ENCODE measurements at places on chromosomes 1 and 21.
A peak's percentile ranks its signal among the peaks of the same experiment; 100 is the strongest.

- DNase-seq = no peak
Measured at GRCh38 chr1:38576241-38576640, 283.3 kb downstream of the RRAGC start.

DNA sequence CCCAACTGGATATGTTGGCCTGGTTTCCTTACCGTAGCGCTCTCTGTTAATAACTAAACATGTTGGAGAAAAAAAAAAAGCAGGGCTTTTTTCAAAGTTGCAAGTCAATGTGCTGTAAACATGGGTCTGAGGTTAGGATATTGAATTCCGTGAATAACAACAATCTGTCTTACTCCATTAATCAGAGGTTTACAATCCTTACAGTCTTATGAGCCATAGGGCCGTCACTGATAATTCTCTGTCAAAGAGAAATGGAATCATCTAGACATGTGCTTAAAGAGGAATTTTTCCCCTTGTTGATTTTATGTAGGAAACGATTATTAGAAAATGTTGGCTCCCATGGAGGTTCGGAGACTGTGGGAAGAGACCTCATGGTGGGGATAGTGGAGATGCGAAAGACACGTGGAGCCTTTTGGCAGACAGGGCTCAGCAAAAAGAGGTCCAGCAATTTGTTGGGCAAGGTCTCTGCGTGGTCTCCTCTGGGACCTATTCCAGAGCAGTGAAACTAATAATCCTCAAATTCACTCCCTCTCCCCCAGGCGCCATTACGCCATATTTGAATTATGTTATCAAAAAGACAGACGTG is 83.5 kb upstream of the CLDN14 start:
- no peak for DNase-seq

- DNase-seq = peak; percentile 16
Measured at GRCh38 chr1:33455539-33456501, 16.6 kb upstream of the ZSCAN20 start.

GRCh38 chr1:93715529-93716126 is 34.0 kb upstream of the BCAR3 start:
- DNase-seq = no peak

DNA sequence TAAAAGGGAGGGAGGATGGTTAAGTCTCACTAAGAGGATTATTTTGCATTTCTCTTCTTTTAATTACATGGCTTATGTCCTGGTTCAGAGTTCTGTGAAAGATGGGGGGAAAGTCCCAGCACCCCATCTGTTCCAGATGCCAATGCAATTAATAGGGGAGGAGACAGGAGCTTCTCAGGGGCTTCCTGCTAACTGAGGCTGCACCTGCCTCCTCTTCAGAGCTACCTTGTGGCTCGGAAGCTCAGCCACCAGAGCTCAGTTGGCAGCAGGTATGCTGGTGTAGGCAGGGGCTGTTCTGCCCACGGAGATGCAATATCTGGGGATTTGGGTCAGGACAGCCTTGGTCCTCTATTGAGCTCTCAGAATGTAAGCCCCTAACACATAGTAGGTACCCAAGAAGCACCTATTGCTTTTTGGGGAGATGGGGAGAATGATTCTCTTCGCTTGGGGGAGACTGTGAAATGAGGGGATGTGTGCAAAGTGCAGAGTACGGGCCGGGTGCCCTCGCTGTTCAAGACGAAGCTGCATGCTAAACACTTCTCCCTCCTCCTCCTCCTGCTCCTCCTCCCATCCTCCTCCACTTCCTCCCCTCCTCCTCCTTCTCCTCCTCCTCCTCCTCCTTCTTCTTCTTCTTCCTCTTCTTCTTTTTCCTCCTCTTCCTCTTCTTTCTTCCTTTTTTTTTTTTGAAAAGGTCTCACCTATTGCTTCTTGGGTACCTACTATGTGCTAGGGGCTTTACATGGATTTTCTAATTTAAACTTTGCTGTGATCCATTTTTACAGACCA is 279.0 kb downstream of the PTPRU start:
- no peak for DNase-seq

DNA sequence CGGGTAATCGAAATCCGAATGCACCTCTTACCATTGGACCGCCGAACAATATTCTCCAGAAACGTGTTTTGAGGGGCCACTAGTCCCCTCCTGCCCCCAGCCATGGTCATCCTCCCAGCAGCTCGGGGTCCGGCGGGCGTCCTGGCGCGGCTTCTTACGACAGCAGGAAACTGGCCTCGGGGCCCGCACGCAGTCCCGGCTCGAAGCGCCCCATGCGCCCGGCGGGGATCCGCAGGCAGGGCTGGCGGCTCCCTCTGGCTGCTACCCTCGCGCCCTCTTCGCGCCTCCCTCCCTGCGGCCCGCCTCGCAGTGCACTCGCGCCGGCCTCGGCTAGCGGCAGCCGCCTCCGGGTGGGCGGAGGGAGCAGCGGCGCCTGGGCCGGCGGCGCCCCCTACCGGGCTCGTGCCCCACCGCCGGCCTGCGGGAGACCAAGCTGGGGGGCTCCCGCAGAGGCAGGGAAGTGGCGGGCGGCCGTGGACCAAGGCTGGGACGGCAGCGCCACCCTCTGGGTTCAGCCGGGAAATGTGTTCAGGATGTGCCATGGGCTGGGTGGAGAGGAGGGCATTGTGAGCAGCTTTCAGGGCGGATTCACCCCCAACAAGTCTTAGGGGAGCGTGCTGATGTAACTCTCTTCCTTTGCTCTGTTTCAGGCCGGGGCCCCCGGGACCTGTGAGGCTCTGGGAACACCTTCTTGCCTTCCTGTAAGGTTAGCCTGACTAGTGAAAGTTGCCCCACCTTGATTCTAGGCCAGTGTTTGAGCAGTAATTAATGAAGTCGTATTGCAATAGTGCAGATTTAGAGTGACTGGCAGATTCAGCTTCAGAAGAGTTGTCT is at the start of gene KCNH1:
Gene KCNH1 (minus strand): TSS at position 313 of the 834 bp plus-strand sequence. CDS start 203 bp downstream, at position 110.
- no peak for DNase-seq

- DNase-seq = no peak
Measured at GRCh38 chr1:50426702-50427085, 3.5 kb upstream of the DMRTA2 start.

DNA sequence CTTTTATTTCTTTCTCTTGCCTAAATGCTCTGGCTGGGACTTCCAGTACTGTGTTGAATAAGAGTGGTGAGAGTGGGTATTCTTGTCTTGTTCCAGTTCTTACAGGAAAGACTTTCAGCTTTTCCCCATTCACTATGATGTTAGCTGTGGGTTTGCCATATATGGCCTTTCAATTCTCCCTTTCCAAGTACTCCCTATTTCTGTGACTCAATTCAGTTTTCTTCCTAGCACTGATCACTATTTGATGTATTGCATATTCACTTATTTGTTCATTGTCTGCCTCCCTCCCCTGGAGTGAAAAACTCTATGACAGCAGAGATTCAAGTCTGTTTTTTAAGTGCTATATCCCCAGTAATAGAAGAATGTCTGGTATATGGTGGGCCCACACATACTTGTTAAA is 618.2 kb upstream of the CAMK1G start:
- DNase-seq = no peak

- DNase-seq = no peak
Measured at GRCh38 chr1:204258213-204259115, 44.7 kb upstream of the GOLT1A start.

GRCh38 chr21:35529171-35529863 is 480.2 kb upstream of the RUNX1 start:
- no peak for DNase-seq

DNA sequence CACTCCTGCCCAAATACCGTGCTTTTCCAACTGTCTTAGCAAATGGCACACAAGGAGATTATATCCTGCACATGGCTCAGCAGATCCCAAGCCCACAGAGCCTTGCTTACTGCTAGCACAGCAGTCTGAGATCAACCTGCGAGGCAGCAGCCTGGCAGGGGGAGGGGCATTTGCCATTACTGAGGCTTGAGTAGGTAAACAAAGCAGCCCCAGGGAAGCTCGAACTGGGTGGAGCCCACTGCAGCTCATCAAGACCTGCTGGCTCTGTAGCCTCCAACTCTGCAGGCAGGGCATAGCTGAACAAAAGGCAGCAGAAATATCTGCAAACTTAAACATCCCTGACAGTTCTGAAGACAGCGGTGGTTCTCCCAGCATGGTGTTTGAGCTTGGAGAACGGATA is 70.1 kb upstream of the PTBP2 start:
- DNase-seq = no peak

DNA sequence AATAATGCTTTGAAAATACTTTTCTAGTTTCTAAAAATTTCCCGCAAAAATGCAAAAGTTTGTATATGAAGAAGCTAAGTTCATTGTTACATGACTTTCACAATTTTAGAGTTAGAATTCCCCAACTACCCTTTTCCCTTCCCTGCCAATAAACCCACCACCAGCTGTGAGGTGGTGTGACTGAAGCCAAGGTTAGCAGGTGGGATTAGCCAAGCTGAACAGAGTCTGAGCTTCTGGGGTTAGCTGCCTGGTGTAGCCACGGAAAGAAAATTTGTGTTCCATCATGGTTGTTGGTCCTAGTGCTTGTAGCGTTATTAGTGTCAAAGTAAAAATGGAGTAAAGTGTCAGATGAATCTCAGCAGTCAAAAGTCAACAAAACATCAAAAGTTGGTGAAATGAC is 110.9 kb downstream of the ASTN1 start:
- no peak for DNase-seq

- DNase-seq = no peak
Measured at GRCh38 chr1:59329412-59330053, 32.6 kb downstream of the FGGY start.

GRCh38 chr1:35588197-35588910 is 15.2 kb downstream of the TFAP2E start:
- DNase-seq = no peak

DNA sequence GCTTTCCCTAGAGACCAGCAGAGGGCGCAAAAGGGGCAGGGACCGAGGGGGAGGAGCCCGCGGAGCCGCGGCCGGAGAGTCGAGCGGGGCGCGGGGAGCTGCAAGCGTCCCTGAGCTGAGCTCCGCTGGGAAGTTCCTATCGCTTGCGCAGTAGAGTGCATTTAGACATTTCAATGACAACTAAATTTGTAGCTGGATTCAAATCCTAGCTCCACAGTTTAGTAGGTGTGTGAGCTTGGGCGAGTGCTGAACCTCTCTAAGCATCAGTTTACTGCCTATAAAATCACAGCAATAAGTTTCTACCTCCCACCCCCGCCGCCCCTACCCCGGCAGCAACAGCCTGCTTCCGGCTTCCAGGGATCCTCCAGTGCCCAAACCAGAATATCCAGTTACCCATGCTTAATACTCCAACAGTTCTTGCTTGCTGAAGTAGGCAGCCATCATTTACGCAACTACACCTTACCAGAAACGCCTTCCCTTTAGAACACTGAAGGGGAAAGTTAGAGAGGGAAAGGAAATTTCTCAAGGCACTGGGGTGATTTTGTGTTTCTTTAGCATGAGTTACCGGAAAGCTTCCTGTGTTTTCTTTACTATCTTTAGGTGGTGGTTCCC is 9.1 kb downstream of the TLR5 start:
- peak; percentile 37 for DNase-seq

GRCh38 chr1:1239227-1239613 is 7.2 kb downstream of the B3GALT6 start:
- DNase-seq = no peak

- no peak for DNase-seq
Measured at GRCh38 chr1:103461161-103462105, 64.1 kb upstream of the RNPC3 start.

GRCh38 chr1:117925981-117926380 is 3.4 kb downstream of the GDAP2 start:
- no peak for DNase-seq

DNA sequence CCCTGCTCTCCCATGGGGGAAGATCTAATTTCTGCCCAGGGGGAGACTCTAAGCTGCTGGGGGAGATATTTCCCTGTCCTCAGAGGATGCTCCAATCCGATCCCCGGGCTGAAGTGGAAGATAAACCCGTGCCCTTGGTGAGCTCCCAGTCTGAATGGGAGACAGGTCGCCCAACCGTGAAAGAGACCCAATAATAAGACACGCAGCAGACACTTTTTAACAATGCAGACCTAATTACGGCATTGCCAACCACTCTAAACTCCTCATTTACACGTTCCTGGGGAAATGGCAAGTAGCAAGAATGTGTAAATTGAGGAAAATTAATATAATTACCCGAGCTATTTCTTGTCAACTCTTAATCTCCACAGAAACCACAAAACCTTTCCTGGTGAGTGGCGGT is 48.7 kb upstream of the ACTL8 start:
- DNase-seq = no peak

GRCh38 chr1:157073944-157074685 is 25.5 kb downstream of the ETV3L start:
- no peak for DNase-seq

DNA sequence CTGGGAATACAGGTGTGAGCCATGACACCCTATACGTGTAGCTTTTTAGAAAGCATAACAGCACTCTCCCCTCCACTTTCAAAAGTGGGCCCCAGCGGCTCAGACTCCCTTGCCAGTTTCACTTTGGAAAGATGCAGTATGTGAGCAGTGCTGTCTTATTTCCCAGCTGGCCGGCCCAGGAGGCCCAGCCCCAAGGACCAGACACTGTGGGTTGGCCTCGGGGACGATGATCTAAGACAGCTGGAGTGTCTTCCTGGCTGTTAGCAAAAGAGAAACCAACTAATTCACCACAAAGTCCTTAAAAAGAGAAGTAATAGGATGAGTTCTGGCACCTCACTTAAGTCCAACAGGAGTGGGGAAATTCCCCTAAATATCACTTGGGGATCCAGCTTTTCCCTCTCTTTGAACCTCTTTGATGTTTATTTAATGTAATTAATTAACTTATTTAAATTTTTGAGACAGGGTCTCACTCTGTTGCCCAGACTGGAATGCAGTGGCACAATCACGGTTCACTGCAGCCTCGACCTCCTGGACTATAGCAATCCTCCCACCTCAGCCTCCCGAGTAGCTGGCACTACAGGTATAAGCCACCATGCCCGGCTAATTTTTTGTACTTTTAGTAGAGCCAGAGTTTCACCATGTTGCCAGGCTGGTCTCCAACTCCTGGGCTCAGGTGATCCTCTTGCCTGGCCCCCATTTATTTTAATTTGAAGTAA is 17.6 kb upstream of the CLIC4 start:
- no peak for DNase-seq

DNA sequence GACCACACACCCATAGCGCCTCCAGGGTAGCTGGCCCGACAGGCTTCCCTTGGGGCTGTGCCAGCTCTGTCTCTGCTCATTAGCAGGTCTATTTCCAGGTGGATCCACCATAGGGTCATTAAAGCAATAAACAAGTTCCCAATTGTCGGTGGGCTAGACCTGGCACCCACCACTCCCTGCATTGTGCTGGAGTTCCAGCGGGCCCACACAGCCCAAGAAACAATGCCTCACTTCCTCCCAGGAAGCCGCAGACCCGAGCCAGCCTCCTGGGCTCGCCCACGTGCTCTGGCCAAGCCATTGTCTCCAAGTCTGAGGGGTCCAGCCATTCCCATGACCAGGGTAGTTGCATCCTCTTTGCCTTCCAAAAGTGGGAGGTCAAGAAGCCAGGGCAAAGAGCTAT is 27.5 kb upstream of the SOX13 start:
- DNase-seq = no peak

- no peak for DNase-seq
Measured at GRCh38 chr1:105100102-105100501, 1350.4 kb downstream of the AMY1C start.

All from NK-92 treated with Interleukin-12 subunit alpha and Interleukin-12 subunit beta, amount 100 ng/mL, for 24 hours (cell line).